ENCODE measurements at places on chromosomes 6 and 20. TPM values are rescaled to one million over a fixed set of nuclear protein-coding genes. Genes with fewer than 3 reads are reported as not detected.

The EEF1A2 gene
- total RNA-seq: 1.4 TPM

The SLC17A2 gene
- total RNA-seq: not detected

The NR2E1 gene
- not detected for total RNA-seq

The PRPH2 gene
- total RNA-seq: 1.8 TPM

The SLC22A16 gene
- 1.8 TPM for total RNA-seq

GRCh38 chr6:135922174-135922573, 70.7 kb downstream of the PDE7B start:
- H3K27me3 ChIP-seq: no peaks in the 10 kb centered on the region
- H3K27ac ChIP-seq: no peak overlapping the region
- H3K4me3 ChIP-seq: no peak overlapping the region
- H3K4me1 ChIP-seq: no peaks in the 10 kb centered on the region

DNA sequence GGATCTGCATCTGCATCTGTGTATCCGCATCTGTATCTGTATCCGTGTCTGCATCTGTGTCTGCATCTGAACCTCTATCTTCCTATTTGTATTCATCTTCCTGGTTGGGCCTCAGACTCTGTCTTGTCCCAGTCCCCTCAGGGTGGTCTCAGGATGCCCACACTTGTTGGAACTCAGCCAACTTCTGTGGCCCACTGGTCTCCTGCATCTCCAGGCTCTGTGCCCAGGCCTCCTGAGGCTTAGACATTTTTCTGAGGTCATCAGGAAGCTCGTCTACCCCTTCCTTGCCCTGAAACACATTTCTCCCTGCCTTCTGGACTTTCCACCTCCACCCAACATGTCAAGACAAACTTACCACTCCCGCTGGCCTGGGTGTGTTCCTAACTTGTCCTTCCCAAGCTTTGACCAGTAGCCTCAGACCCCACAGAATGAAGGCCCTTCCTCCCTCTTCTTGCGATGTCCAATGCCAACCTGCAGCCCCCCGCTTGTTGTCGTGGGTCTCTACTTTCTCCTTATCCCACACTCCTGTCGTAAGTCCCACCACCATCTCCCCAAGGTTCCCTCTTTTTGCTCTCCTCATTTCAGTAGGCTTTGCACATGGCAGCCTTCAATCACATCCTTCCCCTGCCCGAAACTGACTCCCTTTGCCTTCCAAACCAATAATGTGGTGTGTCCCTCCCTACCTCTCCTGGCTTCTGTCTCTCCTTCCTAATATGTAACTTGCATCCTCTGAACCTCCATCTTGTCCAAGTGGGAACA, 176.5 kb downstream of the DLL1 start:
- H3K27me3 ChIP-seq: no peaks in the 10 kb centered on the region
- H3K4me3 ChIP-seq: no peak overlapping the region
- no peaks in the 10 kb centered on the region for H3K4me1 ChIP-seq
- peak overlapping the region; percentile 71 for H3K27ac ChIP-seq
- no peaks in the 10 kb centered on the region for H3K36me3 ChIP-seq

DNA sequence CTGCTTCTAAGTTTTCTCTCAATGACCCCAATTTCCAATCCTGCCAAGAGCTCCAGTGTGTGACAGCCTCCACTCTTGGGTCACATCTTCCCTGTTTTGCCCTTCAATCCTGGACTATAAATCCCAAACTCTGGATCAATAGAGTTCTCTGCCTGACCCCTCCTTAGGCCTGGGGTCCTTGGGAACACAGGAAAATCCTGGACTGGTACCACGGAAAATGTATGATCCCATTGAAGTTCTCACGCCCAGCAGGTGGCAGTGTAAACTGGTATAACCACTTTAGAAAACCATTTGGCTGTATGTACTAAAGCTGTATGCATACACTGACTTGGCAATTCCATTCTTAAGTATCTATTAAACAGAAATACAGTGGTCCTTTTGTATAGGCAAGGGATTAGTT, 98.0 kb downstream of the SNAP25 start:
- DNase-seq: no peak
- no peaks in the 10 kb centered on the region for H3K4me1 ChIP-seq
- no peak overlapping the region for H3K27ac ChIP-seq
- H3K36me3 ChIP-seq: no peaks in the 10 kb centered on the region
- H3K27me3 ChIP-seq: no peaks in the 10 kb centered on the region

GRCh38 chr20:35207950-35208611, 18.4 kb upstream of the MMP24 start:
- H3K36me3 ChIP-seq: no peaks in the 10 kb centered on the region
- peak; percentile 85 for DNase-seq
- no peak overlapping the region for H3K4me3 ChIP-seq
- no peaks in the 10 kb centered on the region for H3K4me1 ChIP-seq
- peak overlapping the region; percentile 77 for H3K27ac ChIP-seq

- H3K27ac ChIP-seq: no peak overlapping the region
- no peak overlapping the region for H3K4me3 ChIP-seq
- DNase-seq: no peak
Measured at GRCh38 chr6:164693944-164694343, 615.5 kb downstream of the C6orf118 start.

DNA sequence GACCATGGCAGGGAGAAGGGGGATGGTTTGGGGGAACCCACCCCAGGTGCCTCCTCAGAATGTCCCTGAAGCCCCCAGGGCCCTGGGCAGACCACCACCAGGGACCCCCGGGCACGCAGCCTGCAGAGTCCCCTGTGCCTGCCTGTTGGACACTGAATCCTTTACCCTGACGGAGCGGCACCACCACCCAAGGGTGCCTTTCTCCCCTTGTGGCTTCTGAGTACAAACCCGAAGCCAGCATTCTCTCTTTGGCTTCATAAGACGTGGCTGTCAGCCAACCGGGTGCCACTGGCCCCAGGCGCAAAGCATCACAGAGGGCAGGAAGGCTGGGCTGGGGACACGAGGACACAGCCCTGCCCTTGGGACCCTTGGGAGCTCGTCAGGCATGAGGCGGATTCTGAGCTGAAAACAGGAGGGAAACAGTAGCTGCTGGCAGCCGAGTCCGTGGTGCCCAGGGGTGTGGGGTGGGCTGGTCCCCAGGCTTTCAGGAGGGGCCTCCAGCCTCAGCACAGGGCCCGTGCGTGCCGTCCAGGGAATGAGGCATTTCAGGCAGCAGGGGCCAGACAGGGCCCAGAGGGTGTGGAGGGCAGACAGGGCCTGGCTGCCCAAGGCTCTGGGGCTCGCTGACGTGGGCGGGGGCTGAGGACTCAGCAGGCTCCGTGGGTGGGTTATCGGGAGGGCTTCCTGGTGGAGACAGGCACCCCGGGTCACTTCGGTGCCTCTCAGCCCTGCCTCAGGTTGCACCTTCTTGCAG, 3.5 kb downstream of the COL9A3 start:
- peaks cover 50% of the 10 kb centered on the region for H3K27me3 ChIP-seq
- DNase-seq: no peak

DNA sequence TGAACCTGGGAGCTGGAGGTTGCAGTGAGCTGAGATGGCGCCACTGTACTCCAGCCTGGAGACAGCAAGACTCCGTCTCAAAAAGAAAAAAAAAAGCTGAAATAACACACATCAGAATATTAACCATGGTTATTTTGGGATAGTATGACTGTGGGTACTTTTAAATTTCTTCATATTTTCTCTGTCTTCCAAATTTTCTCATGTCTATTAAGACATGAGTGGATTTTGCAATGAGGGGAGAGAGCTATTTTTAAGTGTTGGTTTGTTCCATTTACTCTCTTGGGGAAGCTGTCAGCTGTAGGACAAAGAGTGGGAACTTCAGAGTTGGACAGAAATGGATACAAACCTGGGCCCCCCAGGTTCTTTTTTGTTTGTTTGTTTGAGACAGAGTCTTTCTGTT, 10.3 kb downstream of the ADISSP start:
- H3K27ac ChIP-seq: peak overlapping the region; percentile 67
- H3K4me3 ChIP-seq: no peak overlapping the region
- no peaks in the 10 kb centered on the region for H3K27me3 ChIP-seq
- no peaks in the 10 kb centered on the region for H3K4me1 ChIP-seq
- no peak for DNase-seq

GRCh38 chr6:35023091-35024000, 117.8 kb downstream of the TCP11 start:
- H3K4me3 ChIP-seq: no peak overlapping the region
- H3K27me3 ChIP-seq: no peaks in the 10 kb centered on the region
- peak overlapping the region; percentile 86 for H3K27ac ChIP-seq

DNA sequence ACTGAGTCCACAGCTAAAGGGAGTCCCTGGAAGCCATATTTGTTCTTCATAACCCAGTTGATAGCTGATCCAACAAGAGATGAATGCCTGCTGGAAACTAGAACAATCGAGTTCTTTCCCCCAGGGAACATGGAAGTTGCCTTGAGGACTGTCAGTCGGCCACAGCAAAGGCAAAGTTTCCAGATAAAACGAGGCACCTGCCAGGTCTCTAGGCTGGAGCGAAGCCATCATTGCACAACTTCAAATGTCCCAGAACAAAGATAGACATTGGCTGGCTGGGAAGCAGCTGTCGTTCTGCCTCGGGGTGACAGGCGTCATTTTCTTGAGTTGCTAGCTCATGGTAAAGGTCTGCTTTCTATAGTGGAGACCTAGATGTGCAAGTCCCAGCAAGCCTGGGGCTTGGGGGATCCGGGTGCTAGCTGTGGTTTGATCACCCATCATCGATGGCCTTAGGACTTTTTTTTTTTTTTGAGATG, 184.4 kb upstream of the ZNF217 start:
- no peaks in the 10 kb centered on the region for H3K27me3 ChIP-seq
- no peak overlapping the region for H3K27ac ChIP-seq
- H3K4me3 ChIP-seq: no peak overlapping the region
- no peak for DNase-seq
- H3K36me3 ChIP-seq: no peaks in the 10 kb centered on the region

DNA sequence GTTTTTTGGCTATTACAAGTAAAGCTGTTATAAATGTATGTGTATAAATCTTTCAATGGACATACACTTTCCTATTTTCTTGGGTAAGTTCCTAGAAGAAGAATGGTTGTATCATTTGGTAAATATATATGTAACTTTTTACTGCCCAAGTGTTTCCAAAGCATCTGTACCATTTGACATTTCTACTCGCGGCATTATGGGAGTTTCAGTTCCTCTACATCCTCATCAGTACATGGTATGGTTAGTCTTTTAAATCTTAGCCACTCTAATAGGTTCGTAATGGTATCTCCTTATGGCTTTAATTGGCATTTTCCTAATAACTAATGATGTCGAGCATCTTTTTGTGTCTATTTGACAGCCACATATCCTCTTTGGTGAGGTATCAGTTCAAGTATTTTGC, 12.9 kb downstream of the SNPH start:
- no peaks in the 10 kb centered on the region for H3K36me3 ChIP-seq
- no peak overlapping the region for H3K4me3 ChIP-seq
- no peaks in the 10 kb centered on the region for H3K4me1 ChIP-seq
- H3K27me3 ChIP-seq: no peaks in the 10 kb centered on the region

DNA sequence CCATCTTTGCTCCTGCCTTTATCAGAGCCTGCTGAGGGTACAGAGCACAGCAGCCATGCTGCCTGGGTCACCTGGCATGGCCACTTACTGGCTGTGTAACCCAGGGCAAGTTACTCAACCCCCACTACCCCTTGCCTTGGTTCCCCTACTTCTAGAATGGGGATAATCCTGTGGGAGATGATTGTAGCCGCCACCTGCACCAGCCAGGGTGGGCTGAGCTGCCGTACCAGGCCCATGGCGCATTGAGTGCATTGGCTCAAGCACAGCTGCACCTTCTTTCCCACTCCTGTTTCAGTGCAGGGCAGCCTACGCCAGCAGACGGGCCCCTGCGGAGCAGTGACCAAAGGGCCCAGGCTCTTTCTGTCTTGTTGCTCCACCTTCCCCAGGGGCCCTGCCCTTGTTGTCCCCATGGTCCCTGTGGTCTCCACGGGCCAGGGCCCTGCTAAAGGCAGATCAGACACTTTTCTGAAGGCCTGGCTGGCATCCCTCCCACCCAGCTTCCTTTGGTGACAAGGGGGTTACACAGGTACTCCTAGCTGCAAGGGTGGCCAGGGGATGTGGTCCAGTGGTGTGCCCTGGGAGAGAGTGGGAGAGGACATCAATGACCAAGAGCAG, 159.4 kb upstream of the MLN start:
- H3K4me3 ChIP-seq: no peak overlapping the region
- peaks cover 23% of the 10 kb centered on the region for H3K27me3 ChIP-seq
- H3K27ac ChIP-seq: no peak overlapping the region
- H3K36me3 ChIP-seq: no peaks in the 10 kb centered on the region

GRCh38 chr6:106702451-106703110, 73.2 kb downstream of the QRSL1 start:
- H3K4me1 ChIP-seq: peaks cover 23% of the 10 kb centered on the region
- no peak for DNase-seq
- peak overlapping the region; percentile 55 for H3K27ac ChIP-seq
- no peaks in the 10 kb centered on the region for H3K27me3 ChIP-seq

- H3K4me3 ChIP-seq: no peak overlapping the region
- no peak overlapping the region for H3K27ac ChIP-seq
- H3K27me3 ChIP-seq: no peaks in the 10 kb centered on the region
- DNase-seq: peak; percentile 76
- H3K36me3 ChIP-seq: no peaks in the 10 kb centered on the region
Measured at GRCh38 chr6:85126485-85127167, 323.3 kb upstream of the NT5E start.

DNA sequence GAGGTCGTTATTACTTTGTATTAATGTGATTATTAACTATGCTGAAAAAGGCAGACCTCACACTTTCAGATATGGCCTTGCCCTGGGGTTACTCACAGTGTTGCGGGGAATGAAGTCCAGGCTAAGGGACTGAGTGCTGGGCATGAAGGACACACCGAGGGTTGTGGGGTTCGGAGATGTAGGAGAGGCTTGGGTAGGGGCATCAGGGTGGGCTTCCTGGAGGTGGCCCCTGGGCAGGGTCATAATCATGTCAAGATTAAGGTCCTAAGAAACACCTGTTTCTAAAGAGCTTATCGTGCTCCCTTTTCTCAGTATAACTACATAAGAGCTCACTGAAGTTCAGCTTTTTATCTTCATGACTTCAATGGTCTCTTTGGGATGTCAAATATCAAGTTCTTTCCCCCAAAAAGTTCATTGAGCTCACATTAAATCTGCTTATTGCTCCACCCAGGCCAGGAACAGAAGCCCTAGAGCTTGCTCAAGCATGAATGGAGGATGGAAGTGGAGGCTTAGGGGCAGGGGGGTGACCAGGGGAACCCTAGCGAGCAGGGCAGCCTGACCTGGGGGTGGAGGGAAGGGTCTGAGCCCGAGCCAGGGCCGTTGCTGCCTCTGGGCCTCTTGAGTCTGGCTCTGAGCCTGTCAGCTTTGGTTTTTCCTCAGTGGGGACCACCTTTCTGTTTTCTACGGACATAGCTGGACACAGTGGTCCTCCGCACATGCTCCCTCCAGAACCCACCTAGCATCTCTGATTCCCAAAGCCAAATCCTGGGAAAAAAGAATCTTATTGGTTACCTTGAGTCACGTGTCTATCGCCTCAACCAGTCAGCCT, 37.3 kb upstream of the TGM2 start:
- H3K27me3 ChIP-seq: no peaks in the 10 kb centered on the region
- no peaks in the 10 kb centered on the region for H3K36me3 ChIP-seq
- peaks cover 8% of the 10 kb centered on the region for H3K4me1 ChIP-seq
- peak; percentile 37 for DNase-seq
- no peak overlapping the region for H3K27ac ChIP-seq
- H3K4me3 ChIP-seq: no peak overlapping the region

Measured in spleen (tissue), 13 donors.